Esophagus squamous epithelium (tissue), 5 donors: ENCODE measurements at places on chromosomes 1 and 21. TPM values are rescaled to one million over a fixed set of nuclear protein-coding genes. Genes with fewer than 3 reads are reported as not detected.

Gene LACTBL1
- total RNA-seq, result not detected

- no peaks in the 10 kb centered on the region for H3K4me1 ChIP-seq
- H3K36me3 ChIP-seq, result no peaks in the 10 kb centered on the region
- H3K27me3 ChIP-seq, result no peaks in the 10 kb centered on the region
- no peak for DNase-seq
- H3K4me3 ChIP-seq, result no peak overlapping the region
- no peak overlapping the region for H3K27ac ChIP-seq
Measured at GRCh38 chr1:99271249-99271648, 7.0 kb downstream of the PLPPR4 start.

GRCh38 chr1:101344745-101345144 lies 107.9 kb downstream of the S1PR1 start:
- H3K4me3 ChIP-seq, result no peak overlapping the region
- H3K27ac ChIP-seq, result no peak overlapping the region
- H3K4me1 ChIP-seq, result no peaks in the 10 kb centered on the region

GRCh38 chr1:50427086-50427817 lies 4.0 kb upstream of the DMRTA2 start:
- H3K36me3 ChIP-seq, result no peaks in the 10 kb centered on the region
- no peak overlapping the region for H3K4me3 ChIP-seq
- H3K27me3 ChIP-seq, result no peaks in the 10 kb centered on the region
- no peak for DNase-seq
- H3K27ac ChIP-seq, result no peak overlapping the region

DNA sequence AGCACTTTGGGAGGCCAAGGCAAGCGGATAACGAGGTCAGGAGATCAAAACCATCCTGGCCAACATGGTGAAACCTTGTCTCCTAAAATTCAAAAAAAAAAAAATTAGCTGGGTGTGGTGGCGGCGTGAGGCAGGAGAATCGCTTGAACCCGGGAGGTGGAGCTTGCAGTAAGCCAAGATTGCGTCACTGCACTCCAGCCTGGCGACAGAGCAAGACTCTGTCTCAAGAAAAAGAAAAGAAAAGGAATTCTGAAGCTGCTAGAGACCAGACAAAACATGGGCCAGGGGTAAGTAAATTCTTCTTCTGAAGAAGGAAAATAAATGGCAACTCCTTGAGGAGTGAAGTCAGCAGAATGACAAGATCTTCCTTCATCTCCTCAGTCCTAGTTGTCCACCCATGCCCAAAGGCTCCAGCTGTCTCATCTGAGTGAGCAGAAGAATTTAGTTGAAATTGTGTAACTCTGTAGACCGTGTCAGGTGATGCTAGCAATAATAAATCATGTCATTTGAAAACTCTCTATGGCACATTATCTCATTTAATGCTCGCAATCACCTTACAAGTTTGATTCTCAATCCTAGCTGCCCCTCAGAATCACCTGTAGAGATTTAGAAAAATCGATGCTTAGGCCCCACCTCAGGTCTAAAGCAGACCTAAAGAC lies 14.3 kb downstream of the PDZK1 start:
- no peak overlapping the region for H3K27ac ChIP-seq
- no peaks in the 10 kb centered on the region for H3K27me3 ChIP-seq
- no peak for DNase-seq
- H3K4me3 ChIP-seq, result no peak overlapping the region

Gene OPRD1
- total RNA-seq, result not detected

DNA sequence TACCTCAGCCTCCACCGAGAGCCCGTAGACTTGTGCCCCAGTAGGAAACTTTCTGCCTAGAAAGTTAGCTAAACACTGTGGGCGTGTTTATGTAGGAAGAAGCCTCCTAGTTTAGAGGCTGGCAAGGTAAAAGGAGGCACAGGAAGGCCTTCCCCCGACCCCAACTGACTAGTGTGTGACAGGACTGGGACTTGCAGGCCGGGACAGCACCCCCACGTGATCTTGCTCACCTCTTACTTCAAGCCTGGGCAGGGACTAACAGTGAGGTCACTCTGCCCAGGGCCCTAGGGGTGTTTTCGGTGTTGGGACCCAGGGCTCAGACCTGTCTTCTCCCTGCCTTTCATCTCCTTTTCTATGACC lies 392 bp upstream of the TAGLN2 start:
- H3K36me3 ChIP-seq, result peaks cover 37% of the 10 kb centered on the region
- no peak for DNase-seq
- peaks cover 20% of the 10 kb centered on the region for H3K4me1 ChIP-seq
- peak overlapping the region; percentile 95 for H3K27ac ChIP-seq
- peak overlapping the region; percentile 84 for H3K4me3 ChIP-seq

DNA sequence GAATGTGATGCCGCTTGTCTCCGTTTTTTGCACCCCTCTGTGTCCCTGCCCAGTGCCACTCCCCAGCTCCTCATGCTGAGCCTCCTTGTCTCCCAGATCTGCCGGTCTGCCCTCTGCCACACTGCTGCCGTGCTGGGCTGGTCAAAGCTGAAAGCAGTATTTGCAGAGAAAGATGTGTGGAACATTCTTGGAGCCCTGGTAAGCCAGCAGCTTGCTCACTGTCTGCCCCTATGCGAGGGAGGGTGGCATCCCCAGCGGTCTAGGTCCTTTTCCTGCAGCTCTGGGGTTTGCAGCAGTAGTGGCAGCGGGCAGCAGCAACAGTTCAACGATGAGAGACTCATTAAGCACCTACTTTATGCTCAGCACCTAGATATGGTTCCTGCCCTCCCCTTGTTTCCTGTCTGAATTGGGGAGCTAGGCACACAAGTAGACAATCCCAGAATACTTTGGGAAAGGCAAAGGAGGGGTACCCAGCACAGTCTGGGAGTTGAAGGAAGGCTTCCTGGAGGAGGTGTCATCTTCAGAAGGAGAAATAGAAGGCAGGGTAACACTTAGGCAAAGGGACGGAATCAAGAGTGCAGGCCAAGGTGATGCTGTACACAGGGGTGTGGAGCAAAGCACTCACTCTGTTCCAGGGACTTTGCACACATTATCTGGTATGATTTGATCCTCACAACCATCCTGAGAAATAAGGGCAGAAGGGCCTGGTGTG lies 63.1 kb downstream of the KIF21B start:
- no peaks in the 10 kb centered on the region for H3K4me1 ChIP-seq
- H3K4me3 ChIP-seq, result no peak overlapping the region
- H3K27ac ChIP-seq, result no peak overlapping the region
- no peaks in the 10 kb centered on the region for H3K36me3 ChIP-seq

Gene SH2D1B
- total RNA-seq, result 0.57 TPM

Gene TGFB2
- total RNA-seq, result 0.42 TPM

GRCh38 chr1:240044620-240045019 lies 47.1 kb upstream of the FMN2 start:
- H3K27ac ChIP-seq, result no peak overlapping the region
- H3K4me1 ChIP-seq, result no peaks in the 10 kb centered on the region
- H3K4me3 ChIP-seq, result no peak overlapping the region
- DNase-seq, result no peak

DNA sequence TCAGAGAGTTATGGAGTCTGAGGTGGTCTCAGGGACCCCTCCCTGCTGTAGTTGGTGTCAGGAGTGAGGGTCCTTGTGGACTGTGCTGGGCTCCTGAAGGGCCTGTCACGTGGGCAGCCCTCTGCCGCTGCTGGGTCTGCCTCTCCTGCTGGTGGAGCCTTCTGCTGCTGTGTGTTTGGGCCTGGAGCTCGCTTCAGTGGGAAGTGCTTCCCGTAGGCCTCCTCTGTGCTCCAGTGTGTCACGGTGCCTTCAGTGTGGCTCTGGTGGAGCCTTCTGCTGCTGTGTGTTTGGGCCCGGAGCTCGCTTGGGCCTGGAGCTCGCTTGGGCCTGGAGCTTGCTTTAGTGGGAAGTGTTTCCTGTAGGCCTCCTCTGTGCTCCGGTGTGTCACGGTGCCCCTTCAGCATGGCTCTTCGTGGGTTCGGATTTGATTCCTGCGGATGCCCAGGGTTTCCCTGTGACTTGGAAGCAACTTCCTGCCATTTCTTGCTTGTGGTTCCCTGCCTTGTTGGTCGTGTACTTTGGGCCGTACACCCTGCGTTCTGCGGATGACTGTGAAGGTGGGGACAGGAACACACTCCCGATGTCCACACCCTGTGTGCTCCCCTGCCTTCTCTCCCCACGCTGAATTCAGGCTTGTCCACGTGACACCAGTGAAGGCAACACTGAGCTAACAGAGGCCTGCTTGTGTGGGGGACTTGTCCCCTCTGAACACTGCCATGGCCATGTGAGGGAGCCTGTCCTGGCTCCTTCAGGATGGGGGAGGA lies 19.5 kb downstream of the C1orf174 start:
- no peak for DNase-seq
- H3K36me3 ChIP-seq, result no peaks in the 10 kb centered on the region
- no peaks in the 10 kb centered on the region for H3K4me1 ChIP-seq
- H3K27ac ChIP-seq, result no peak overlapping the region
- no peaks in the 10 kb centered on the region for H3K27me3 ChIP-seq

DNA sequence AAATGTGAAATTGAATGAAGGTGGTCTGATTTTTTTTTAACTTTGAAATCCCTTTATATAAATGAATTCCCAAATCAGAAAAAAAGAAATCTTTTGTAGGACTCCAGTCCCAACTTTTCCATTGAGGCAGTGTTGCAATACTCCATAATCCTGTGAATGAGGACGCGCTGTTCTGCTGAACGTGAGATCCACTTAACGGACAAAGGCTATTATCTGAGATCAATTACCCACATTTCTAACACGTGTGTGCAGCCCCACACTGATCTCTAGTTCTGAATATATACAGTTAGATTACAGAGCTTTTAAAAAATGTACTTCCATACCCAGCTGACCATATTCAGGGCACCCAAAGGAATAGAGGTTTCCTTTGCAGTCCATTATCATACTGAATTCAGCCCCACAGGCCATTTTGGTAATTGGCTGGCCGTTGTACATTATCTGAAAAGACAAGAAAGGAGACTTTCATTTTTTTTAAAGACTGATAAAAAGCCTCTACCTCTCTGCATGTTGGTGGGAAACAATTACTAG lies 19.0 kb downstream of the RCC2 start:
- no peak for DNase-seq
- H3K27ac ChIP-seq, result no peak overlapping the region
- peaks cover 34% of the 10 kb centered on the region for H3K36me3 ChIP-seq
- peaks cover 34% of the 10 kb centered on the region for H3K4me1 ChIP-seq

DNA sequence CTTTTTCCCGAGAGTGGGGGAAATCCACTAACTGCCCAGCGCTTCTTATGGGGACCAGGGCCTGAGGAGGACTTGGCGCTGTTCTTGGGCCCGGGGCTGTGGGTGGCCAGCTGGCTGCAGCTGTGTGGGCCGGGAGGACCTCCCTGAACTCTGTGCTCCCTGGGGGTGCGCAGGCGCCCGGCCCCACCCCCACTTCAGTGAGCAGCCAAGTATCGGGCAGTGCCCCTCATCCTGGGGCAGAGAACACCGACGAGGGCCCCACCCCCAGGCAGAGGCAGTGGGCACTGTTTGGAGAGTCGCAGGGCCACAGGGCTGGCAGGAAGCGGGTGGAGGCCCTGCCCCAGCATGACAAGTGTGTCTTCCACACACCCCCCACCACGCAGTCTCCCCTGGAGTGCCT lies 32.5 kb upstream of the SLC19A1 start:
- H3K36me3 ChIP-seq, result no peaks in the 10 kb centered on the region
- no peak overlapping the region for H3K4me3 ChIP-seq
- no peak overlapping the region for H3K27ac ChIP-seq
- no peak for DNase-seq

GRCh38 chr1:115753830-115754229 lies 14.7 kb downstream of the CASQ2 start:
- H3K4me1 ChIP-seq, result peaks cover 2% of the 10 kb centered on the region
- H3K4me3 ChIP-seq, result no peak overlapping the region
- DNase-seq, result no peak
- H3K27me3 ChIP-seq, result no peaks in the 10 kb centered on the region
- no peak overlapping the region for H3K27ac ChIP-seq

Gene HSD3B1
- not detected for total RNA-seq

Gene ADCY10
- total RNA-seq, result not detected

- no peak overlapping the region for H3K4me3 ChIP-seq
- DNase-seq, result no peak
- H3K36me3 ChIP-seq, result no peaks in the 10 kb centered on the region
- H3K27ac ChIP-seq, result no peak overlapping the region
- no peaks in the 10 kb centered on the region for H3K27me3 ChIP-seq
Measured at GRCh38 chr1:29948581-29948980, 712.3 kb downstream of the PTPRU start.

DNA sequence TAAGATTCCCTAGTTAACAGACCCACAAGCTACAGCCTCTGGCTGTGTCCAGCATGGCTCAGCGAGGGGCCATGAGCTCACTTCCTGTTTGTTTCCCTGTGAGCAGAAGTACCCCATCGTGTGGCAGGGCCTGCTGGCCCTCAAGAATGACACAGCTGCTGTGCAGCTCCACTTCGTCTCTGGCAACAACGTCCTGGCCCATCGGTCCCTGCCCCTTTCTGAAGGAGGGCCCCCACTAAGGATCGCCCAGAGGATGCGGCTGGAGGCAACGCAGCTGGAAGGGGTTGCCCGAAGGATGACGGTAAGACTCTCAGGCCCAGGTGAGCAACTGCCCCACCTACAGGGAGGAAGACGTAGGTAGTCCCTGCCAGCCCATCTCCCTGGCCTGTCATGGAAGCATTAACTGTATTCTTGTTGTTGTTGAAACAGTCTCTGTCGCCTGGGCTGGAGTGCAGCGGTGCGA lies 38.2 kb downstream of the ZBTB17 start:
- H3K4me1 ChIP-seq, result no peaks in the 10 kb centered on the region
- H3K27me3 ChIP-seq, result no peaks in the 10 kb centered on the region
- no peak overlapping the region for H3K27ac ChIP-seq
- peaks cover 100% of the 10 kb centered on the region for H3K36me3 ChIP-seq

DNA sequence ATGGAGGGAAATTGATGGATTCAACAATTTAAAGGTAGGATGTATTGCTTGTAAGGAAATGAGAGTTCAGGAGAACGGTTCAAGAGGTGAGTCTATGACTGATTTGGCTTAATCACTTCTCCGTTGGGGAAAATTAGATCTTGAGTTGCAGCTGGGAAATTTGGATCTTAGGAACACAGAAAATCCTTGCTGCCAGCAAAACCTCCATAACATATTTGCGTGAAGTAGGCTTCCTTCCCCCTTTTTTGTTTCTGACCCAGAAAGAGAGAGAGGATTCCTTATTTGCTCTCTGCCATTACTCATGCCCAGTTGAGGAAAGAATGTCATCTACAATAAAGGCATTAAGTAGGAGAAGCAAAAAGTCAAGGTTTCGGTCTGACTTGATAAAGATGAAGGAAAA lies 73.5 kb upstream of the PDC start:
- H3K27me3 ChIP-seq, result no peaks in the 10 kb centered on the region
- no peak overlapping the region for H3K27ac ChIP-seq
- no peaks in the 10 kb centered on the region for H3K36me3 ChIP-seq
- no peak for DNase-seq
- H3K4me3 ChIP-seq, result no peak overlapping the region
